ENCODE measurements at places on chromosomes 1 and 21.
A peak's percentile ranks its signal among the peaks of the same experiment; 100 is the strongest.

DNA sequence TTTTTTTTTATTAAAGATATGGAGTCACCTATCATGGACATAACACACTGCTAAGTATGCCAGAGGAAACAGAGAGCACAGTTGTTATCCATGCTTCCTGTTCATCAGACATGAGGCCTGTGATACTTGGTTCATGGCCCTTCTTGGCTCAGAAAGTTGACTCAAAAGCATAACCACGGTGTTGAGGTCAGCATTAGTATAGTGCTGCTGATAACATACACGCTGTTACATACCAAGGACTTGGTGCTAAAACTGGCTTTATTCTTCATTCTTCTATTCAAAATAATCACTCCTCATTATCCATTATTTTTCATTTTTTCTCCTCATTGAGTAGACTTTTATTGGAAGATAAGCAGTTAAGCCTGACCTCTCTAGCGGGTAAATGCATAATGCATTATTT lies 464.1 kb downstream of the ADGRL2 start:
- DNase-seq = no peak

GRCh38 chr1:215794156-215794555 lies 227.1 kb downstream of the KCTD3 start:
- DNase-seq = no peak

DNA sequence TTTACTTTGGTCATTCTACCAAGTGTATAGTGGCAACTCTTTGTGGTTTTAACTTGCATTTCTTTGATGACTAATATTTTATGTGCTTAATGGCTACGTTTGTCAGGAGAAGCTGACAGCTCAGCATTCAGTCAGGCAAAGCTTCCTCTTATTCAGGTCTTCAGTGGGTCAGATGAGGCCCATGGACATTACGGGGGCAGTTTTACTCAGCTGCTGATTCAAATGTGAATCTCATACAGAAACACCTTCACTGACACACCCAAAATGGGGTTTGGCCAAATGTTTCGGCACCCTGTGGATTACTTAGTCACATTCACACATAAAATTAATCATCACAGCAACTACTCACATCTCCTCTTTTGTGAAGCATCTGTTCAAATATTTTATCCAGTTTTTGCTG lies 104.9 kb upstream of the PLD5 start:
- DNase-seq = no peak

DNA sequence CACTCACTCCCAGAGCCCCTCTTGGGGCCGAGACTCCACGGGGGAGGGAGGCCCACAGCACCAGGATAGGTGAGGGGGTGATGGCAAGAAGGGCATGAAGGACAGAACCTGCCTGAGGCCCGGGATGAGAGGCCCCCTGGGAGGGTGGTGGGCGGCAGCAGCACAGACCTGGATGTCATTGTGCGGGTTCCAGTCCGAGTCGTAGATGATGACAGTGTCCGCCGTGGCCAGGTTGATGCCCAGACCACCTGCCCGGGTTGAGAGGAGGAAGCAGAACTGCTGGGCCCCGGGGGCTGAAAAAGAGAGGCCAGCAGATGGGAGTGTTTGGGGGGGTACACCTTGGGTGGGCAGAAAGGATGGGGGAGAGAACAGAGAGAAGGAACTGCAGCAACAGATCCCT lies 50.1 kb downstream of the CHD5 start:
- DNase-seq = no peak

DNA sequence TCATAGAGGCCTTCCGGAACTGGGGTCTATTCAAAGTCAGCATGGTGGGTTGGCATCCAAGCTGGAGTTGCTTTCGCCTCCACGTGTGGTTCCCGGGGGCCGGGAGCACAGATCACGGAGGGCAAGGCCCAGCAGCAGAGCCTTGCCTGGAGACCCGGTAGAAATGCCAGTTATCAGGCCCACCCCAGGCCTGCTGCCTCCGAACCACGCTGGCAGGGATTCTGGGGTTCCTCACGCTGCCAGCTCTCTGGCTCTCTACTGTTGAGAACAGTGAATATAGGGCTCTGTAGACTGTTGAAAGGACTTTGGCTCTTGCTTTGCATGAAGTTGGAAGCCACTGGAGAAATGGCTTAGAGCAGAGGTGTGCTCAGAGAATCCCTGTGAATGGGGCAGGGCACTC lies 127.5 kb downstream of the RIPK4 start:
- DNase-seq = no peak

DNA sequence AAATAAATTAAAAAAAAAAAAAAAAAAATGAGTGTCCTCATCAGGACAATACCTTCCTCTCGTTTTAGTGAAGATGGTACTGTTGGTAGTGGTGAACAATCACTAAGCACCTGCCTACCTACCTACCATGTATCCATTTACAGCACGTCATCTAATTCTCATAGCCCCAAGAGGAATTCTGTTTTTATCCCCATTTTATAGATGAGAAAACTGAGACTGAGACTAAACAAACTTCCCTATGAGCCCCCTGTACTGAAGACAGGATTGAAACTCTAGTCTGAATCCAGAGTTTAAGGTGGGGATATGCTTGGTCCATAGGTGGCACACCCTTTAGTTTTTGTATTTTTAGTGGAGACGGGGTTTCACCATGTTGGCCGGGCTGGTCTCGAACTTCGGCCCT lies 17.3 kb upstream of the THEMIS2 start:
- DNase-seq = no peak

- peak; percentile 19 for DNase-seq
These were observed 1.7 kb downstream of the WASF2 start for GRCh38 chr1:27487966-27488884.

GRCh38 chr1:14263225-14263624 lies 335.3 kb upstream of the KAZN start:
- DNase-seq = no peak

- DNase-seq = no peak
These were observed 3.0 kb downstream of the RAB25 start for GRCh38 chr1:156063997-156064285.

DNA sequence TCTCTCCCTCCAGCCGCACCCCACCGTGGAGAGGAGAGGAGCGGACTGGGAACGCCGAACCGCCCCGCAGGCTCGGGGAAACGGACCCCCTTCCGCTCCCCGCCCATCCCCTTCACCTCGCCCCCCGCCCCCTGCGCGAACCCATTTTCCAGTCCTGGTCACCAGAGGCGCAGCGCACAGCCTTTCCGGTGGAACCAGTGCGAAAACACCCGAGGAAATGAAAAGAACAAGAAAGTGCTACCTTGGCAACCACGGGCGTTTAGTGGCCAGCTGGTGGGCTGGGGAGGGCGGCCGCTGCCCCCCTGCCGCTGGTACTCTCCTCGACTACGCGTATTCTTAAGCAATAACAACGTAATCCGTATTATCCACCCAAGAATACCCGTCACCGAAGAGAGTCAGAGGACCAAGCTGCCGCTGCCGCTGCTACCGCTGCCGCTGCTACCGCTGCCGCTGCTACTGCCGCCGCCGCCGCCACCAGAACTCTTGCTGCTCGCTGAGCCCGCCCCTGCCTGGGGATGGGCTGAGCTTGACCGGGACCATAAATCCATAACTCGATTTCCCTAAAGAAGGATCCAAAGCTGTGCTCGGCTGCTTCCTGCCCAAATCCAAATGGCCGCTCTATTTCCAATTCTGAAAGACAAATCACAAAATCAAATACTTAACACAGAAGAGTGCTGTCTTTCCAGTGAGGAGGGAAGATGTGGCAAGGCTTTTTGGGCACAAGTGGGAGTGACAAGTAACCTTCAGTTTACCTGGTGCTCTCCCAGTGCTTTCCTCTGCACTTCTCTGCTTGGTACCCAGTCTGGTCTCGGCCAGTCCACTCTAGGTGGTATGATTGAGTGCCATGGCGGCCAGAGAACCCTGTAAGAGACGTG lies 125.2 kb upstream of the DPYD start:
- DNase-seq = peak; percentile 10

GRCh38 chr1:14745001-14745720 lies 146.7 kb downstream of the KAZN start:
- no peak for DNase-seq

DNA sequence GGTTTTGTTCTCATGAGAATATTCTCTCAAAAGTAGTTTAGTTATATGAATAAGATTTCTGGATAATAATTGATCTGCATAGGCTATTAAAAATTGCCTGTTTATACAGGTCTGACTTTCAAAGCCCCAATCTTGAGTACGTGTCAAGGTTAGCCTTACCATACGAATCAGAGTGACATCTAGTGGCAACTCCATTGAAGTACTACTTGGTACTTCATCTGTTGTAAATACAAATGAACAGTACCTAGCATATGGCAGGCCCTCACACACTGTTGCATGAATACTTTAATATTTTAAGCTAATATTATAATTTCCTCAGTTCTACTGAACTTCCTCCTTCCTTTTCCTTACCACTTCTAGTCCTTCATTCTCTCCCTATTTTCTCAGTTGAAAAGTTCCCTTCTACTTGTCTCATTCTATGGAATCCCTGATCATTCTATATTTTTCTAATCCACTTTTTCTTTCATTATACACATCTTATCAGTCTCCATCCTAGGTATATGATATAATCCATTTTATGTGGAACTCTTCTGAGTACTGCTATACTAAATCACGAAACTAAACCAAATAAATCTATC lies 101.2 kb downstream of the AKT3 start:
- DNase-seq = peak; percentile 70

DNA sequence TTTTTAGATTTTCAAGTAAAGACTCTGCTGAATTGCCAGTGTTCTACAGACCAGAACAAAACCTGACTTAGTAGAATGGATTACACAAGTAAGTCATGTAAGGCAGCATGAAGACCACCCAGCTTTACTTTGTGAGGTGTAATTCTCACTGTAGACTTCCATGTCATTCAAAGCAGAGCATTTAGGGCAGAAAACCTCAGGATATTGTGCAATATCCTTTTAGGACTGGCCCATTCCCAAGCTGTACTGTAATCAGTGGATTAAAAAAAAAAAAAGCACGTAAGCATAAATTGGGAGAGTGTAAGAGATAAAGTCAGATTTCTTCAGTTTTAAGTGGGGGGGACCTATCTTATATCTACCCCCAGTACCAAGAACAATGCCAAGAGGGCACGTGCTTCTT lies 380.5 kb upstream of the PRMT6 start:
- no peak for DNase-seq

- no peak for DNase-seq
These were observed 26.3 kb downstream of the CLIC4 start for GRCh38 chr1:24771574-24771973.

DNA sequence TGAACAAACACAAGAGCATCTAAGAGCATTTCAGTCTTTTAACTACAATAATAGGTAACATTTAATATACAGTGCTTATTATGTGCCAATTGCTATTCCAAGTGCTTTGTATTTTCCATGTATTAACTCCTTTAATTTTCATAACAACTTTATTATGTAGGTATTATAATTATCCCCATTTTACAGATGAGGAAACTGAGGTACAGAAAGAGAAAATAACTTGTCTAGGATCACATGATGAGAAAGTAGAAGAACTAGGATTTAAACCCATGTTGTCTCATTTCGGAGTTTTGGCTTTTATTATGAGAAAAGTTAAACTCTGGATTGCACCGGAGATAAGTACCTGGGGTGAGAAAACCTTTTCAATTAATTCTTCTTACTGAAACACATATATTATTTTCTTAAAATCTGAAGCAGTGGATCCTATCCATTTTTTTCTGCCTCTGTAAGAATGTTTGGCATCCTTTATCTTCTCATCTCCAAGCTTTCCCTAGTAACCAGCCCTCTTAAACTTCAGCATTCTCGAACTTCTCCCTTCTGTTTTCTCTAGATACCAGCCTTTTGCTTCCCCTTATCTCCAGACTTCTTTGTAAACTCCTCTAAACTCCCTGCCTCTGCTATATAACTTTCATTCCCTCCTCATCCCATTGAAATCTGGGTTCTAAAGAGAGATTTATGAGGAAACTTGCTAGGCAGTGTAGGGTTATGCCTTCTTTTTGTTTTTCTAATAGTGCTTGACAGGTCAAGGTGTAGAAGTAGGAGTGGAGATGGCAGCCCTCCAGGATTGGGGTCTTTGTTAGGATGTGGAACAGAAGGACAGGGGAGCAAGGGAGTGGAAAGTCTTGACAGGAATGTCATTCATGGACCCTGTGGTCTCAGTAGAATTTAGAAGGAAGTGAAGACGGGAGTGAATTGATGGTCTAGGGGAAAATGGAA lies 28.3 kb downstream of the POU2F1 start:
- no peak for DNase-seq

GRCh38 chr1:20399196-20399595 lies 86.8 kb downstream of the CAMK2N1 start:
- no peak for DNase-seq

- DNase-seq = peak; percentile 3
These were observed 257.3 kb downstream of the CAMTA1 start for GRCh38 chr1:7042322-7043190.

- DNase-seq = no peak
These were observed 36.6 kb downstream of the FOXO6 start for GRCh38 chr1:41397753-41398330.

DNA sequence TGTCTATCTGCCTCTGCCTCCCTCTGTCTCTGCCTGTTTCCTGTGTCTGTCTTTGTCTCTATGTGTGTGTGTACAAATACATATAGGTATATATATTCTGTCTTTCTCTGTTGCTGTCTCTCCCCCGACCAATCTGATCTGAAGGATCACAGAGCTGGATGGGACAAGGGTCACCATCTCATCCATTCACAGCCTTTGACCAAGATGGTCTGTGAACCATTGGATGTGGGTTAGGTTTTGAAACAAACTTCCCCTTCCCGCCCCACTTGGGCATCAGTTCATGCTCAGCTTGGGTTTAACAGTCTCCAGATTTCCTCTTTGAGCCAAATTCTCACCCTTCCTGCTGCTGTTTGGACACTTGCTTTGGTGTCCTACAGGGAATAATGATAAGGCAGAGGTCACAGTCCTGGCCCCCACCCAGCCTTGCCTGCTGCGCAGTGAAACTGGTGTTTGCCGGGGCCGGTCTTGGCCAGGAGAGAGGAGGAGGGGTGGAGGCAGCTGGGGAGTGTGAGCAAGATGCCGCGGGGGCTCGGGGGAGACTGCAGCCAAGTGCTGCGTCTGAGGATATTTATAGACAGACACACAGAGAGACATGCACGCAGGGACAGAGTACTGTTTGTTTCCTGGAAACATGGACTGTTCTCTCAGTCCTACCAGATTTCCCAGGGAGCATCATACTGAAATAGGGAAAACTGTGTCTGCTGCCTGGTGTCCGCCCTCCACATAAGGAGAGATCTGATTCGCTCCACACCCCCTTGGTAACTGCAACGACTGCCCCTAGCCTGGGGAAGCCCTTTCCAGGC lies 27.0 kb upstream of the BTG2 start:
- DNase-seq = peak; percentile 57

- DNase-seq = peak; percentile 61
These were observed 49.1 kb upstream of the CR2 start for GRCh38 chr1:207404849-207405525.

GRCh38 chr1:54227091-54227602 lies 27.2 kb downstream of the MRPL37 start:
- no peak for DNase-seq

- no peak for DNase-seq
These were observed 106.4 kb upstream of the MAGI3 start for GRCh38 chr1:113283914-113284313.

DNA sequence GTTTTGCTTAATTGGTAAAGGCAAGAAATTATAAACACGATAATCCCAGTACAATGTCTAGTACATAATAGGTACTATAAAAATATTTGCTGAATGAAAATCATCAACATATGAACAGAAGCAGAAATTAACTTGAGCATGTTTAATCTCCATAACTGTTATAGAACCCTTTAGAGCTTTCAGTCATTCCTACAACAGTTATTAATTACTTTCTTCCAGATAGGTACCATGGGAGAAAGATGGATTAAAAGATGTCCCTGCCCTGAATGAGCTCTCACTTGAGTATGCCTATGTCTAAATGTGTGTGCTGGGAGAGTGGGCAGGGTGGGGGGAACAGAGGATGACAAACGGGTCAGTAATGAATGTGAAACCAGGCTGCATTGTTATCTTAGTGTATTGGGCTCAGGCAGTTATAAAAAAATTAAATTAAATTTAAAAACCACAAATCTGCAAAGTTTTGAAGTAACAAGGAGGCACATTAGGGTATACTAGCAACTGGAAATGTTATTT lies 2.4 kb downstream of the EPS15 start:
- peak; percentile 16 for DNase-seq

All from CD4-positive, alpha-beta T cell treated with Interleukin-12 subunit alpha and Interleukin-12 subunit beta, for 1 hour (primary cell).